ENCODE measurements at places on chromosomes 16 and 17. TPM values are rescaled to one million over a fixed set of nuclear protein-coding genes. Genes with fewer than 3 reads are reported as not detected.

Gene ASPA
- 0.63 TPM for total RNA-seq

DNA sequence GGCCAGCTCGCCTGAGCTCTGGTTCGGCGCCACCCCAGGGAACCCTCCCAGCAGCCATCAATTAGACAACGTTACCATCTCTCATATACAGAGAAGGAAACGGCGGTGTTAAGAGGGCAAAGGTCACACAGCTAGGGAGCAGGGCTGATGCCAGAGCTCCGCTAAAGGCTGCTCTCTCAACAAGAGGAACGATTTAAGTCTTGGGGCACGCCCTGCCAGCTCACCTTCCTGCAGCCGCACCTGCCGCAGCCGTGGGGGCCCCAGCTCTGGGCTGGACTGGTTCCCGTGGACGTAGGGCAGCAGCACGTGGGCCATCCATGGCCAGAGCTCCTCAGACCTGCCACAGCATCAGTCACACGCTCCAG is 43.5 kb downstream of the PKD1 start:
- no peak for DNase-seq

Gene PRR35
- total RNA-seq = not detected

Gene SCARF1
- not detected for total RNA-seq

- DNase-seq = no peak
Observed at GRCh38 chr16:70276392-70276791, 12.9 kb downstream of the AARS1 start.
